ENCODE measurements at places on chromosomes 5 and 9. TPM values are rescaled to one million over a fixed set of nuclear protein-coding genes. Genes with fewer than 3 reads are reported as not detected.

- no peak for DNase-seq
Observed at GRCh38 chr5:135222771-135223170, 176.3 kb downstream of the MACROH2A1 start.

DNA sequence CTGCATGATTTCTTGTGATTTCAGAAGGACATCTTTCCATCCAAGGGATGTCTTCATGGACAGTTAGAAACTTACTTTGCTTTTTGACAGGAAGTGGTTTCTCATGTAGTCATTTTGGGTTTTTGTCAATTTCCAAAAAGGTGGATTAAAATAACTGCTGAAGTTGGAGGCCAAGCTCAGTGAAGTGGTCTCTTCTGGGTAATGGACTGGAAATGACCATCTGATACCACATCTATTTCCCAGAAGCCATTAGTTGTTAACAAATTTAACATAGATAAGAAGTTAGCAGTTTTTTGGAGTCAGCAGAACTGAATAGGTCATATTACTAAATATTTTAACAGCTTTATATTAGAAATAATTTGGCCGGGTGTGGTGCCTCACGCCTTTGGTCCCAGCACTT lies 86.2 kb upstream of the MYO10 start:
- DNase-seq, result no peak

GRCh38 chr5:157914151-157914788 lies 55.3 kb upstream of the CLINT1 start:
- no peak for DNase-seq

- DNase-seq, result no peak
Observed at GRCh38 chr9:4196886-4197285, 103.0 kb downstream of the GLIS3 start.

DNA sequence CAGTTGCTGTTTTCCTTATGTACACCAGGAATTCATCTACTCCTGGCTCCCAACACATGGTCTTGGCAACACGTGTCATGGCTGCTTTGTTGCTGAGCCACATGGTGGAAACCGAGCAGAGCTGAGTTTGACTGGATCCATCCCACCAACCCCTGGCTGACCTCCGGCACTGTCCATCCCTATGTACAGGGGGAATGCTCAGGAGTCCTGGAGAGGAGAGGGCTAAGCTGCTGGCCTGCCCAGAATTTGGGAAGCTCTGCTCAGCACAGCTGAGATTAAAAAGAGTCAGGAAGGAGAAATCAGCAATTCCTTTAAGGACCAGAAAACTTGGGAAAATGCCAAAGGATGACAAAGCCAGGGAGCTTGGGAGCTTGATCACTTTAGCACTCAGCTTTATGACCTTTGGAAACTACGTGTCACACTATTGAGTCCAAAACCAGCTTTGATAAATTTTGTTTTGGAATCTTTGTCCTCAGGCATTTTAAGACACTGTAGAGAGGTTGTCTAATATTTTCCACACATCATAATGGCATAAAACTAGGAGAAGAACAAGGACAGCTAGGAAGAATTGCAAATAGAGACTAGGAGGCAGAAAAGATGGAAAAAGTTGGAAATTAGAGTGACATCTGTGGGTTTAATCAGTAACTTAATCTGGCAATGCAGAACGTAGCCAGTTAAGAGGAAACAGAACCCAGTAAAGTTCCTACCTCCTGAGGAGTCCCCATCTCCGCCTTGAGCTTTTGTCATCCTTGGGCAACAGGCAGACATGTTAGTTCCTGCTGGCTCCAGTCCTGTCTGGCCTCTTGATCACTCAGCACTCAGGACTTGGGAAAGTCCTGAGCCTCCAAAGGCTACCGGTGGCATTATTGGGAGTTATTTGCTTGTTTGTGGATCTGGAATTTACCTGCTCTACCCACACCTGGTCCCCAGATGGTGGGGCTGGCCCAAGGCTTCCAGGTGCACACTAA lies 62.5 kb upstream of the PLPP1 start:
- DNase-seq, result no peak

DNA sequence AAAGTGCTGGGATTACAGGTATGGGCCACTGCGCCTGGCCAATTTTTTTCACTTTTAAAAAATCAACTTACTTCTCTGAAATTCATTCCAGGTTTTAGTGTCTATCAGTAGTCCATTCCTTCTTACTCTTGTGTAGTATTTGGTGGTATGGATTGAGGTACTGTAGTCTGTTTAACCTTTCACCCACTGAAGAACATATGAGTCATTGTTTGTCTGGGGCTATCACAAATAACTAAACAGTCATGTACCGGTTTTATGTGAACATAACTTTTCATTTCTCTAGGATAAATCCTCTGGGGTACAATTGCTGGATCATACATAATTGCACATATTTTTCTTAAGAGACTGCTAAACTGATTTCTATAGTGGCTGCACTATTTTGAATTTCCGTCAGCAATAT lies 1188.0 kb upstream of the CDH9 start:
- no peak for DNase-seq

DNA sequence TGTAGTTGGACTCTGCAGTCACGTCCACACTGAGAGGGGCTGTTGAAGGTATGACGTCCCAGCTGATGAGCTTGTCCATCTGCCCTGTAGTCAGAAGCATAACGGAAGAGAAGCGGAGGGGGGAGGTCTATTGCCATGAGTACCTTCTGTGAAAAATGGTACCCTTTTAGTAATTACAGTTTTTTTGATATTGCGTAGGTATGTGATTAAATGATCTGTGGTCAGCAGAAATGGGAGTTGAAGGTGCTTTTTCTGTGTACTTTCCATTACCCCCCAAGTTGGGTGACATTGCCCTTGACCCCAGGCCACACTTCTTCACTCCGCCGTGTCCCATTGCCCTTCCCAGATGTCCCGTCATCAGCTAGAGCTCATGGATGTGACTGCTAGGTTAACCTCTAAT lies 45.9 kb downstream of the SNX30 start:
- no peak for DNase-seq

- DNase-seq, result no peak
Observed at GRCh38 chr5:127056896-127057295, 16.4 kb downstream of the C5orf63 start.

DNA sequence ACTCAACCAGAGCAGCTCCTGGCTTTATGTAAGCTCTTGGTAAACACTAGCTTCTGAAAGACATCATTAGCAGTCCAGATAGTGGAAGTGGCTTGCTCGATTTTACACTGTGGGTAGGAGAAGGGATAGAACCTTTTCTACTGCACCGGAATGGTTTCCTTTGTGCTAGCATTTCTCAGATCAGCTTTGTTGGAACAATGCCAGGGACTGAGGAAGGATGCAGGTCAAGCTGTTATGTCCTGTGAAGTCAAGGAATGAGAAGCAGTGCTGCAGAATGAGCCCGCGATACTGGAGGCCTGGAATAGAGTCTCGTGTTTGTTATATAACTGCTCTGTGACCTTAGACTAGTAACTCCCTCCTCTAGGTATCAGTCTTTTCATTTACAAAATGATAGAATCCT lies 233.6 kb downstream of the GABRB2 start:
- DNase-seq, result no peak

DNA sequence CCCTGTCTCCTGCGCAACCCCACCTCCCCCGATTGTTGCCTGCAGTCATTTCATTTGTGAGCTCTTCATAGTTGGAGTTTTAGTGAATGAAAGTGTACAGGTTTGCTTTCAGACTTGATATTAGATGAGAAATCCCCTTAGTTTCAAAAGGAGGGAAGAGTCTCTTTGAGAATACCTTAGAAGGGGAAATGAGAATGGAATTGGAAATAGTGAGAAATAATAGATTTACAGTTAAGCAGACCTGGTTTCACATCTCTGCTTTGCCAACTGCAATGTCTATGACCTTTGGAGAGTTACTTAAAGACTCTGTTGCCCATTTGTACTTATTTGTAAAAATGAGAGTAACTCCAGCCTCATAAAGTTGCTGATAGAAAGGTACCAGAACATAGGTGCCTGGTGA lies 120.4 kb downstream of the ZNF462 start:
- no peak for DNase-seq

Gene PPP3R2
- total RNA-seq, result not detected

Gene HRH2
- total RNA-seq, result 0.26 TPM

Gene SLC6A3
- total RNA-seq, result not detected
